Stimulated activated CD8-positive, alpha-beta memory T cell treated with anti-CD3 and anti-CD28 coated beads, Interleukin-15, amount 100 ng/mL, for 24 hours (primary cell): ENCODE measurements at places on chromosomes 4 and X.

DNA sequence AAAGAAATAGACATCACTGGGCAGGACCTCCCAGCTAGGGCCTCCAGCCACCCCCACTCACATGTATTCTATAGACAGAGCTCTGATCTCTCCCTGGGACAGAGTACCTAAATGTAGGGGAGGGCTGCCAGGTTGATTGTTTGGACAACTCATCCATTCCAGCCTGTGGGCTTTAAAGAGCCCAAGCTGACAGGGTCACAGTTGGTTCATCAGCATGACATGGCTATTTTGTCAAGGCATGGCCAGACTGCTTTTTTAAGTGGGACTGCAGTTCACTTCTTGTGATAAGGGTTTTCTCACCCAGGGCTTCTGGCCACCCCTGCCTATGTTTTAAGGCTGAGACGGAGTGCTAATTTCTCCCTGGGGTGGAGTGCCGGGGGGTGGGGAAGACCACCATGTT, 63.3 kb downstream of the KLHL4 start:
- no peak for DNase-seq

- DNase-seq = no peak
Measured at GRCh38 chr4:157576671-157577217, 356.2 kb downstream of the GRIA2 start.

GRCh38 chr4:174193438-174194374, 89.8 kb downstream of the FBXO8 start:
- no peak for DNase-seq

DNA sequence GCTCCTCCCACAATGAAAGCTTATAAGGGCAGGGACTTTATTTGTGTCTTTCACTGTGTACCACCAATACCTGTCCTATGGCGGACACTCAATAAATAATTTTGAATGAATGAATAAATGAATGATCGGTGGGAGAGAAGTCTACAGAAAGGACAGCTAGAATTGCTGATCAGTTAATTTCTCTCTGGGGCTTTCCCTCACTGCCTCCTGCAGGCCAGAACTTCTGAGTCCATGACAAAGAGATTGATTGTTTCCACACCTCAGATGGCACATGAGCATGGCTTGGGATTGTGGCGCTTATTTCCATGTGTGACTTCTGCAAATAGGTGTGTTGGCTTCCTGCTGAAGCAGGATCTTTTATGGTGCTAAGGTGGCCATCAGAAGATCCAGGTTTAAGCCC, 6.3 kb downstream of the FAM47E start:
- DNase-seq = no peak

DNA sequence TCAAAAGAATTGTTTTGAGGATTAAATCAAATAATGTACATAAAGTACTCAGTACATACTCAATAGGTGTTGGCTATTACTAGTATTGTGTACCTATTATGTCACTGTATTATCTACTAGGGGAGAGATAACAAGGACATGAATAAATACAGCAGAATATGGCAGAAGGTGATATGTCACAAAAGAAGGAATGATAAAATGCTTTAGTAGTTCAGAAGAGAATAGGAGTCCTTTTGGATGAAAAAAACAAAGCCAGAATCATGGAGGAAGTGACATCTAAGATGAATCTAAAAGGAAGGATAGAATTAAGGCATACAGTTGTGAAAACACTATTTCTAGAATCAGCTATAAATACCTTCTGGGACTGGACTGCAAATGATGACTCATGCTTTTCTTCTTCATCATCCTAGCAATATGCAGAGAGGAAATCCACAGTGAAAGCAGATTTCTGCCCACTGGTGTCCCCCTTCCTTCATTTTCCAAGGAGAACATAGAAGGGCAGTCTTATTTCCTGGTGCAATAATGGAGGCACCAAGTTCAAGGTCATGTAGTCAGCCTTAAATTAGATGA, 98.7 kb downstream of the GLUD2 start:
- DNase-seq = no peak
